Stimulated activated CD4-positive, alpha-beta T cell treated with anti-CD3 and anti-CD28 coated beads, Interleukin-1b, Interleukin-23, amount 100 ng/mL, for 4 hours (primary cell): ENCODE measurements at places on chromosomes 16 and 17.

DNA sequence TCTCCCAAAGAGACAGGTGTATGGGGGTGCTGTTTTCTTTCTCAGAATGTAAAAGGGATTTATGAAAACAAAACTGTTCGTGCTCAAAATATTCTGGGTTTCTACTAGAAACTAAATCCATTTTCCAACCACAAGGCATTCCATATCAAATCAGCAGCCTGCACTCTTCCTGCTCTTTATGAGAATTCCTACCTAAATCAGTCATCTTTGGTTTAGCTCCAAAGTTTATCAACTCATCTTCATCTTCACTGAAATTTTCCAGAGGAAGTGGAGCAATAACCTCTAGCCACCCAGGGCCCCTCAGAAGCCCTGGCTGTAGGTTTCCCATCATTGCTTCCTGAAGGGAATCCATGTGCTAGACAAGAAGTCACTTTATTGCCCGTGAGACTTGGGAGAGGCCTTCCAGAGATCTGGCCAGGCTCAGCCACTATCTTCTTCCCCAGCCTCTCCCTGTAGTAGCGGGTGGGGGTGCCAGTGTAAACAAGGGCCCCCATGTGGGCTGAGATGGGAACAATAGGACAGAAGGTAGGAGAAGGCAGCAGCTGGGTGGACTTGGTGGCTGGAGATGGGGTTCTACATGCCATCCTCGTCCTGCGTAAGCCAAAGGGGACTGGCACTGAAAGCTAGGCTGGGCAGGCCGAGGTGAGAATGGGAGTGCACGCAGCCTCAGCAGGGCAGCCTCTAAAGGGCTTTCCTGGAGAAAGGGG is 22.0 kb upstream of the ALDH3A1 start:
- DNase-seq = no peak

- no peak for DNase-seq
Measured at GRCh38 chr16:56691885-56692284, 9.6 kb downstream of the MT1X start.

DNA sequence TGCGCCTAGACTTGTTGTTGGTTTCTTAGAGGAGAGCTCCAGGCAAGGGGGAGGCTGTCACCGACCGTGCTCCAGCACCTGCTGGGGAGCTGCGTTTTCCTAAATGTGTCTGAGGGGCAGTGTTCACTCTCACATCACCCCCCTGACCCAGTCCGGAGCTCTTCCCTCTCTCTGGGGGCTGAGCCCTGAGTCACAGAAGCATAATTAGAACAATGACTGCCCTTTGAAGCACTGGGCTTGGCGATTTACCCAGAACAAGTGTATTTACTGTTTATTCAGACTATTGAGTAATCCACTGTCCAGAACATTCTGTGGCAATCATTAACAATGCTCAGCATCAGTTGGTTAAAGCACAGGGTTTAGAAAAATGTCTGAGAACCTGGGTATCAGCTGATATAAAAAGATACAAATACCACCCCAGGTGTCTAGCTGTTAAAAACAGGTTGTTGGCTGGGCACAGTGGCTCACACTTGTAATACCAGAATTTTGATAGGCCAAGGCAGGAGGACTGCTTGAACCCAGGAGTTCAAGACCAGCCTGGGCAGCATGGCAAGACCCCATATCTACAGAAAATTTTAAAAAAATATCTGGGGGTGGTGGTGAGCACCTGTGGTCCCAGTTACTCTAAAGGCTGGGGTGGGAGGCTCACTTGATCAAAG is 8.1 kb downstream of the CES4A start:
- no peak for DNase-seq

- DNase-seq = no peak
Measured at GRCh38 chr16:87233928-87234327, 83.3 kb downstream of the C16orf95 start.

- DNase-seq = no peak
Measured at GRCh38 chr16:2022723-2023091, 3.1 kb downstream of the NPW start.

DNA sequence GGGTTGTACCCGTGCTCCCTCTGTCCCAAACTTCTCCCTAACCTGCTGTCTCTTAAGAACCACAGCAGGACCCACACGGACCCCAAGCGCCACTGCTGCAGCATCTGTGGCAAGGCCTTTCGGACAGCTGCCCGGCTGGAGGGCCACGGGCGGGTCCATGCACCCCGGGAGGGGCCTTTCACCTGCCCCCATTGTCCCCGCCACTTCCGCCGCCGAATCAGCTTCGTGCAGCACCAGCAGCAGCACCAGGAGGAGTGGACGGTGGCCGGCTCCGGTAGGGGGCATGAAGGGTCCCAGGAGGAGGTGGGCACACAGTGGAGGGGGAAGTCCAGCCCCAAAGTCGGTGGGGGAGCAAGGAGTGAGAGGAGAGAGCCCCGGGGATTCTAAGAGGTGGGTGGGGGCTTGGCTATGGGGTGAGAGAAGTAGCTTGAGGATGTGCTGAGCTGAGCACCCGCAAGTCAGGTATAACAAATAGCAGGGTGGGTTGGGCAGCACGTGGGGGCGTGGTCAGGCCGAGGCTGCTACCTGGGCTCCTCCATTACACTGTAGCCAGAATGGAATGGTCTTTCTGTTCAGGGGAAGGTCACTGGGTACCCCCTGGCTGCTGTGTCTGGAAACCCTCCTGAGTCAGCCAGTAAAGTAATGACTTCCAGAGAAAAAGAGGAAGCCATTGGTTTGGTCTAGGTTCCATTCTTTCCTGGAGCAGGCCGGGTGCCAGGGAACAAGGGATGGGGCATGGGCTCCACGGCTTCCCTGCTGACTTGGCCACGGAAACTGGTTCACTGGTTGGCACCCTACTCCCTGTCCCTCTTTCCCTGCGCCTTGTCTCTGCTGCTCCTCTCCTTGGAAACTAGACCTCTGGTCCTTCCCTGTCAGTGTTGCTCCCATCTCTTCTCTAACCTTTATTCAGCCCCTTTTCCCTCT is 7.1 kb downstream of the PRSS53 start:
- DNase-seq = no peak

- no peak for DNase-seq
Measured at GRCh38 chr17:56142325-56142724, 10.9 kb upstream of the ANKFN1 start.

GRCh38 chr16:66894948-66895688 is 14.8 kb downstream of the PDP2 start:
- DNase-seq = peak; percentile 43

- DNase-seq = peak; percentile 53
Measured at GRCh38 chr17:29567554-29568330, 759 bp upstream of the TP53I13 start.

- no peak for DNase-seq
Measured at GRCh38 chr17:76009969-76010661, 9.5 kb downstream of the CDK3 start.

- DNase-seq = no peak
Measured at GRCh38 chr17:77842528-77843147, 115.9 kb upstream of the TNRC6C start.

DNA sequence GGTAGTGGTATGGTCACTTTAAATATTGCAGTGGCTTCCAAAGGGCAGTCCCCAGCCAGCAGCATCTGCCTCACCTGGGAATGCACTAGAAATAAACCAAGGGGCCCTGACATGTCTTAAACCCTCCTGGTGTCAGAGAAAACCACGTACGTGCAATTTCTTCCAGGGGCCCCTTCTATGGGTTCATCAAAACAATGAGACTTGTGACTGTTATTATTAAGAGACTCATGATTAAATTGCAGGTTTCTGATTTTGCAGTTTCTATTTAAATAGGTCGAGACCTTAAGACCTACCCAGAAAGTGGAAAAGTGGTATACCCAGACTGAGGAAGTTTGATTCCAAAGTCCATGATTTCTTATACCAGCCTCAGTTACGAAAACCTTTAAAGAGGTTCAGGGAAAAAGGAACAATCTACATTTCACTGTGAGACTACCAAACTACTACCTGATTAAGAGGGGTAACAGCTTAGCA is 746 bp upstream of the POLG2 start:
- no peak for DNase-seq

- no peak for DNase-seq
Measured at GRCh38 chr17:66730461-66730923, 104.4 kb upstream of the CACNG5 start.

DNA sequence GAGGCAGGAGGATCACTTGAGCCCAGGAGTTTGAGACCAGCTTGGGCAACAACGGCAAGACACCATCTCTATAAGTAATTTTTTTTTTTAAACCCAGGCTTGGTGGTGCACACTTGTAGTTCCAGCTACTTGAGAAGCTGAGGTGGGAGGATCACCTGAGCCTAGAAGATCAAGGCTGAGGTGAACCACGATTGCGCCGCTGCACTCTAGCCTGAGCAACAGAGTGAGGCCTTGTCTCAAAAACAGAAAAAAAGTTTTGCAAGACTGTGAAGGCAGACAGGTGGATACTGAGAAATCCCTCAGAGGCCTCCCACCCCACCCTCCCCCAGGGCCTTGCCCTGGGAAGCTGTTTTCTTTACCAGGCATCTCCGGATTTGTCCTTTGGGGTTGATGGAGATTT is 125.4 kb downstream of the MGAT5B start:
- DNase-seq = no peak

DNA sequence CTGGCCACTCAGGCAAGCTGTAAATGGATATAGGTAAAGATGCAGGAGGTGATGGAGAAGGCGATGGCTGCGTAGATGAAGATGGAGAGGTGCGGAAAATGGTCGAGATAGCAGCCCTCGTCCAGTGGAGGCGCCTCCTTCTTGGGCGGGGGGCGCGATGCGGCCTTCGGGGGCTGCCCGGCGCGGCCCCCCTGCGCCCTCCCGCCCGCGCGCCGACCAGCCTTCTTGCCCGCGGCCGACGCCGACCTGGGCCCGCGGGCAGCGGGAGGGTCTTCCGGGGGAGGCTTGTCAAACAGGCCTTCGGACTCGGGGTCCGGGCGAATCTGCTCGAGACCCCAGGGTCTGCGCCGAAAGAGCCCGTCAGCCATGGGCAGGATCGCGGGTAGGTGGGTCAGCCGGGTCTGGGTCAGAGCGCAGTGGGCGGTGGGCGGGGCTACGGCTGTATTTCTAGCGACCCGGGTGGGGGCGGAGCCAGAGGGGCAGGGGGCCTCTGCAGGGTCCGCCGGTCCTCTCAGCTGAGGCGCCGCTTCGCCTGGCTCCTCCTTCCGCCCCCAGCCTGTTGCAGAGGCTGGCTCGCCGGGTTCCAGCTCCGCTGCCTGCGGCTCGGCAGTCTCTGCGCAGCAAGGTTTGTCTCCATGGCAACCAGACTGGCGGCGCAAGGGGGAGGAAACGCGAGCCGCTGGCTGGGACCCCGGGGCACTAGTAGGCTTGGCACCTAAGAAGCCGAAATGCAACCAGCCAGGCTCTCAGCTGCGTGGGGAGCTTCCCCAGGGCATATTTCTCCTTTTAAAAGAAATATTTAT is 14.4 kb downstream of the MIS12 start:
- DNase-seq = peak; percentile 55

DNA sequence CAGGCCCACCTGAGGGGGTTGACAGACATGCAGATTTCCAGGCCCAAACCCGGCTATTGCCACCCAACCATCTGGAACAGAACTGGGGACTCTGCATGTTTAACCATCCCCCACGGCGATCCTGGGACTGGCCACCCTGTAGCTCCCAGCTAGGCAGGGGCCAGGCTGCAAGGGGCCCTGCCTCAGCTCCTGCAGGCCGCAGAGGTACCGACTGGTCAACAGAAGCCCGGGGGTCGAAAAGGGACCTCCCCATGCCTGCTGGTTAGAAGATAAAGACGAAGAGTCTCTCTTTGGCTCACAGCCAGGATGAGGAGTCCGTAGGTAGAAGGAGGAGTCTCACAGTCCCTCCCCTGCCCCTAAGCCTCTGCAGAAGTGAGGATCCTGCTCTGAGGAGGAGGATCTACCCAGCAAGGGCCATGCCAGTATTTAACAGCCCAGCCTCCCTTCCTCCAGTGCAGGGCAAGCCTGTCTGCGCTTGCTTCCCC is 223.4 kb upstream of the TNRC6C start:
- no peak for DNase-seq

GRCh38 chr17:36048066-36048465 is 16.0 kb upstream of the CCL18 start:
- DNase-seq = no peak

- no peak for DNase-seq
Measured at GRCh38 chr16:81879625-81880024, 100.5 kb downstream of the PLCG2 start.

- DNase-seq = no peak
Measured at GRCh38 chr16:52022980-52023379, 524.0 kb downstream of the TOX3 start.

- DNase-seq = no peak
Measured at GRCh38 chr16:22810226-22810625, 3.7 kb upstream of the HS3ST2 start.

DNA sequence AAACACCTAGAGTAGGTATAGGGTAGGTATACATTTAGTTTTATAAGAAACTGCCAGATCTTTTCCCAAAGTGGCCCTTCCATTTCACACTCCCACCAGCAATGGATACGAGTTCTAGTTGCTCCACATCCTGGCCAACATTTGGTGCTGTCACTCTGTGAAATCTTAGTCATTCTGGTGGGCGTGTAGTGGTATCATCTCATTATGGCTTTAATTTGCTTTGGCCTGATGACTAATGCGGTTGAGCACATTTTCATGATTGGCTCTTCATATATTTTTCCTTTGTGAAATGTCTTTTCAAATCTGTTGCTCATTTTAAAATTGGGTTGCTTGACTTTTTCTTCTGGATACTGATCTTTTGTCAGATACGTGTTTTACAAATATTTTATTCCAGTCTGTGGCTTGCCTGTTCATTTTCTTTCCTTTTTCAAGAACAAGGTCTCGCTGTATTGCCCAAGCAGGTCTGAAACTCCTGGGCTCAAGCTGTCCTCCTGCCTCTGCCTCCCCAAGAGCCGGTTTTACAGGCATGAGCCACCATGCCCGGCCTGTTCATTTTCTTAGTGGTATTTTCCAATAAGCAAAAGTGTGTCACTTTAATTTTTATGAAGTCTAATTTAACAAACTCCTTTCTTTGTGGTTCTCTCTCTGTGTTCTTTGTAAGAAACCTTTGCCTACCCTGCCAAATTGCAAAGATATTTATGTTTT is 192.4 kb downstream of the SEC14L1 start:
- DNase-seq = no peak

DNA sequence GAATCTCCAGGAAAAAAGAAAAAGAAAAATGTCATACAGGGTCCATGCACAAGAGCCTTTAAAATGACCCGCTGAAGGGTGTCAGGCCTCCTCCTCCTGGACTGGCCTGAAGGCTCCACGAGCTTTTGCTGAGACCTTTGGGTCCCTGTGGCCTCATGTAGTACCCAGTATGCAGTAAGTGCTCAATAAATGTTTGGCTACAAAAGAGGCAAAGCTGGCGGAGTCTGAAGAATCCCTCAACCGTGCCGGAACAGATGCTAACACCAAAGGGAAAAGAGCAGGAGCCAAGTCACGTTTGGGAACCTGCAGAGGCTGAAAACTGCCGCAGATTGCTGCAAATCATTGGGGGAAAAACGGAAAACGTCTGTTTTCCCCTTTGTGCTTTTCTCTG is 845 bp downstream of the STH start:
- DNase-seq = no peak

DNA sequence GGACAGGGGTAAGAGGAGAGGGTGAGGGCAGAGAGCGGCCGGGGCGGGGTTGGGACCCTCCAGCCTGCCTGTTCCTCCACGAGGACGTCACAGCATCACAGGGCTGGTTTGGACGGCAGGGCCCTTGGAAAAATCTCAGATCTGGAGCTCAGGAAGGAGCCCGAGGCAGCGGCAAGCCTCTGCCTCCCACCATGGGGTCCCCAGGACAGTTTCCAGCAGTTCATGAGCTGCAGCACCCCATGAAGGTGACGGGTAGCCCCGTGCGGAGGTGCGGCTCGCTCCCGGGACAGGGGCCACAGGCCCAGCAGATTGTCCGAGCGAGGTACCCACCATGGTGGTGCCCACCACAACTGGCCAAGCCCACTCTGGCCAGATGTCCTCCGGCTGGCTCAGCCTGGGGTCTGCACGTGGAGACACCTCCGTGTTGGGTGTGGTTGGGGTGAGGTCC is 21.3 kb downstream of the TPSD1 start:
- DNase-seq = no peak

- no peak for DNase-seq
Measured at GRCh38 chr17:64126918-64127317, 3.0 kb downstream of the ERN1 start.
